Cardiac muscle cell (in vitro differentiated cells and primary cell): ENCODE measurements at places on chromosomes 7 and 10. TPM values are rescaled to one million over a fixed set of nuclear protein-coding genes. Genes with fewer than 3 reads are reported as not detected.

Gene MYO1G
- polyA plus RNA-seq, result 0.20 and 0.78 TPM in 2 replicates

Gene SAMD9L
- not detected in 2 replicates for polyA plus RNA-seq

DNA sequence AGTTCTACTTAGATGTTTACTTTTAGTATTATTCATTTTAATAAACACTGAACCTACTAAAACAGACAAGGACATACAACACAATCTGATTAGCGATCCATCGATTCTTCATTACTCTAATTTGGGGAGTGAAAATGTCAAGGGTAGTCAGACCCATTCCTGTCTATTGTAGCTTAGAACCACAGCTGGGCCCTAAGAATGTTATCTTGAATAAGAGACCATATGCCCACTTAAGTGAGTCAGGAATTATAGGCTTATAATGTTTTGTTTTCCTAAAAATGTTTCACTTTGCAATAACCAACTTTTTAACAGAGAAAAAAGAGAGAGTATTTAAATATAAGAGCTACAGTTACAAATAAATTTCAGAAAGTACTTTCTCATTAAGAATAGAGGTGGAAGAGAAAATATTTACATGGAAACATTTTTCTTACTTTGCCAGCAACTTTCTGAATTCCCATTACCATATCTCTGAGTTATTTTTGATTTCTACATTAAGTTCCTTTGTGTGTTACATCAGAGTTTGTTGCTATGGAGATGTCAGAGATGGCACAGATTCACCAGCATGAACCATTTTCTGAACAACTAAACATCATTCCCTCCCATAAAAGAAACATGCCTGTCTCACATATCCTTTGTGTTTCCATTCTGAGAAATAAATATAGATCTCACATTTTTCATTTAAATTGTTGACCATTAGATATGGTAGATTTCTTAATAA lies 75.4 kb upstream of the SLC13A1 start:
- H3K27me3 ChIP-seq, result no peaks in the 10 kb centered on the region
- H3K4me1 ChIP-seq, result no peaks in the 10 kb centered on the region
- H3K4me3 ChIP-seq, result no peak overlapping the region
- no peak overlapping the region for H3K27ac ChIP-seq
- no peak for DNase-seq
- H3K36me3 ChIP-seq, result no peaks in the 10 kb centered on the region

Gene TLX1
- polyA plus RNA-seq, result 1.9 and 2.3 TPM in 2 replicates

Gene ATRNL1
- 4.5 and 5.4 TPM in 2 replicates for polyA plus RNA-seq

Gene LRRC17
- 4.3 and 8.0 TPM in 2 replicates for polyA plus RNA-seq
